ENCODE measurements at places on chromosomes 12 and 14. TPM values are rescaled to one million over a fixed set of nuclear protein-coding genes. Genes with fewer than 3 reads are reported as not detected.

SUDS3 gene
- total RNA-seq: 17.7 TPM

RNASE2 gene
- total RNA-seq: not detected

B4GALNT1 gene
- total RNA-seq: 0.17 TPM

ART4 gene
- 0.26 TPM for total RNA-seq

BHLHE41 gene
- total RNA-seq: 2.0 TPM

FBRSL1 gene
- total RNA-seq: 6.8 TPM

NFKBIA gene
- 91.8 TPM for total RNA-seq

OR6C65 gene
- total RNA-seq: not detected

ACOT4 gene
- 0.09 TPM for total RNA-seq

VRTN gene
- total RNA-seq: not detected

OR6C2 gene
- not detected for total RNA-seq
